ENCODE measurements at places on chromosomes 5 and 9. TPM values are rescaled to one million over a fixed set of nuclear protein-coding genes. Genes with fewer than 3 reads are reported as not detected.

CCDC192 gene
- not detected for total RNA-seq

KLHL9 gene
- total RNA-seq: 38.0 TPM

SLC6A19 gene
- not detected for total RNA-seq

COX7C gene
- total RNA-seq: 144 TPM

CYSRT1 gene
- 0.30 TPM for total RNA-seq

STOM gene
- 32.8 TPM for total RNA-seq

Measured in smooth muscle cell of the umbilical artery (primary cell).